ENCODE measurements at places on chromosomes 2 and 18. TPM values are rescaled to one million over a fixed set of nuclear protein-coding genes. Genes with fewer than 3 reads are reported as not detected.

DNA sequence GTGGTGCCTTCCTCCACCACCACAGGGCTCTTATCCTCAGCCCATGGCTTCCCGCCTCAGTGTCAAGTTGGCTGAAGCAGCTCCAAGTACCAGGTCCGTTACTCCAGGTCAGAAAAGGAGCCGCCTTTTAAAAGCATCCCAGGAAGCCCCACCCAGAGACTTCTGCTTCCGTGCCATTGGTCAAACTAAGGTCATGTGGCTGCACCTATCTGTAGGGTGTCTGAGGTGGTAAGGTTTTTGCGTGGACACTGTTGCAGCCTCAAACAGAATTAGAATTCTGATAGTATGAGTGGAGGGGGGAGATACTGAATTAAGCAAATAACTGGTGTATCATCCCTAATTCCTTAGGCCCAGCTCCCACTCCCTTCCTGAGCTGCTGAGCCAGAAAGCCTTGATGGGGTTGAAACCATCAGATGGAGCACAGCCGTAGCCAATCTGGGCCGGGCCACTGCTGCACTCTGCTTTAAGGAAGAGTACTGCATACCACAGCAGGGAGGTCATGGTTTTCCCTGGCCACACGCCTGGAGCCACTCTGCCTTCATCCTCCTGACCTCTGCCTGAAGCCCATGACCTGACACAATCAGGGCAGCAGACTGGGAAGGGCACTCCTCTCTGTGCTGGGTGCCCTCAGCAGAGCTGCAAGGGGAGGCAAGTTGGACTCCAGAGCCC lies 8.4 kb downstream of the TMEM247 start:
- DNase-seq: no peak

- DNase-seq: no peak
Observed at GRCh38 chr2:9826208-9826607, 17.1 kb upstream of the TAF1B start.

DNA sequence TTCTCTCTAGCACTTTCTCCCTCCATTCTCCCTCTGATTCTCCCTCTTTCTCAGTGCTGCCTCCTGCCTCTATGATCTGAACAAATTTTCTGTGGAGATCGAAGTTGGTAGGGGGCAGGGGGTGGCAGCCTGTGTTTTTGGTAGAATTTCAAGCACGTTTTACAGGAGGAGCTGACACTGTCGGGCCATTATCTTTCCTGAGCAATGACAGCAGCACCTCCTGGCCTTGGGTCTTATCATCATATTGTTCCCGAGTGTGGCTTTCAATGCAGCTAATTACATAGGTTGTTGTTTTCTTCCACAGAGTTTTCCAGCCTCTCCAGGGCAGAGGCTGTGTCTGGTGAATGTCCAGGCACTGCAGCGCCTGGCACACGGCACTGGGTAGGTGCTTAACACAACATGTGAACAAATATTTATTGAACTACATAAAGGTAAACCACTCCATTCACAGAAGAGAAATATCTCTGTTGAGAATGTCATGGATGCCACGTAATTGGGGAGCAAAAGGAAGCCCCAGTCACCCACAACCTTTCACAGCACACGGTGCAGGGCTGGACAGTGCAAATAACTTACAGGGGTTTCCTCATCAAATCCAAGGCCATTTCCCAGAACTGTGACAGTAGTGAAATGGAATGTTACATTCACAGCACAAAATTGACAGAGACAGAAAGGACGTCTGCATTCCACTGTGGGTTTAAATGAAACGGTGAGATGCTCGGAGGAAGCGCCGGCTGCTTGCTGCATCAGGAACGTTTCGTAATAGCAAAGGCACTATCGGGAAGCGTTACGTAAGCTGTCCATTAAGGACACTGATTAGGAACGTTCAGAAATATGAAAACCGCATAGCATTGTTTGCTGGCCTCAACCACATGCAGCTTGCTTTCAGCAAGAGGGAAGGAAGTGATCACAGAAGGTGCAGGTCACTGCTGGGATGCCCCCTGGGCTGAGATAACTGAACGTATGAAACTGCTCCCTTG lies 6.5 kb upstream of the KCNG2 start:
- no peak for DNase-seq

- DNase-seq: no peak
Observed at GRCh38 chr2:28687640-28688385, 63.8 kb upstream of the PPP1CB start.

GRCh38 chr2:35522450-35522849 lies 833.1 kb upstream of the CRIM1 start:
- DNase-seq: no peak

GRCh38 chr18:55433648-55434047 lies 154.3 kb downstream of the TCF4 start:
- peak; percentile 66 for DNase-seq

DNA sequence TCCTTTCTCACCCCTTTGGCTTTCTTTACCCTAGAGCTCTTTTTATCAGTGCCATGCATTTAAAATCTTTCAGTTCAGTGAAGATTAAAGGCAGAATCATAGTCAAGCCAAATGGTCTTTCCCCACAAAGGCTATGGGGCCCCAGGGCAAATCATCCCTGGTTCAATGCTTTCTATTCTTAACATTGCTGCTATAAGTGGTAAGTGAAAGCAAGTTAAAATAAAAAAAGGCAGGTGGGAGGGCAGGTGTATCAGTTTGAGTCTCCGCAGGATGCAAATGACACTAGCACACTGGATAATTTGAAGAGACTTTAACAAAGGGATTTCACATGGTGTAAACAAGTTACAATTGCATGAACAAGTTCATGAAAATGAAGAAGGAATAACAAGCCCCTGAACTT lies 757.4 kb downstream of the SATB2 start:
- peak; percentile 94 for DNase-seq

GRCh38 chr2:197799068-197799467 lies 5.3 kb upstream of the PLCL1 start:
- no peak for DNase-seq

- DNase-seq: no peak
Observed at GRCh38 chr2:144032566-144032965, 487.4 kb downstream of the ZEB2 start.

- DNase-seq: no peak
Observed at GRCh38 chr2:239190361-239190760, 210.5 kb downstream of the HDAC4 start.

Gene CHRNA1
- not detected for total RNA-seq

Gene TCF23
- total RNA-seq: not detected

Gene SRBD1
- 17.6 TPM for total RNA-seq

Gene TRMT61B
- 17.8 TPM for total RNA-seq

Gene CEP192
- 68.3 TPM for total RNA-seq

Data from OCI-LY7 (cell line).